Esophagus squamous epithelium (tissue), 5 donors: ENCODE measurements at places on chromosomes 1 and 21. TPM values are rescaled to one million over a fixed set of nuclear protein-coding genes. Genes with fewer than 3 reads are reported as not detected.

- no peak for DNase-seq
Observed at GRCh38 chr1:84042461-84042860, 43.5 kb upstream of the TTLL7 start.

DNA sequence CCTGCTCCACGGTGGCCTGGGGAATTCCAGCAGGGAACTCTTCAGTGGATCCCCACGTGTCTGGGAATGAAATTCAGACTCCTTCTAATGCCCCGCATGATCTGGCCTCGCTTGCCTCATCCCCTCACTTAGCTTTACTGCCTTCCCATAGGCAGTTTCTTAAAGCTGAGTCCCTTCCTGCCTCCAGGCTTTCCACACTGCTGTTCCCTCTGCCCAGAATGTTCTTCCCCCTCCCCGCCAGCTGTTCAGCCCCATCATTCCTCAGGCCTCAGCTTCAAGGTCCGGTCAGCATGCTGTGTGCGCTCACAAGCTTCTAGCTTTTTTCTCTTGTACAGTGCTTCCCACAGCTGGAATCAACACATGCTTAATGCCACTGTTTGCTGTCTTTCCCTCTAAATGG lies 54.9 kb upstream of the WASF2 start:
- DNase-seq: no peak

GRCh38 chr1:154219541-154219940 lies 1.2 kb upstream of the UBAP2L start:
- no peak for DNase-seq

GRCh38 chr1:7386226-7387052 lies 384.7 kb upstream of the VAMP3 start:
- no peak for DNase-seq

GRCh38 chr1:156295391-156295947 lies at the start of gene GLMP:
Gene GLMP (minus strand): TSS chr1:156295679. CDS start chr1:156295645, 34 bp downstream.
- DNase-seq: no peak

- no peak for DNase-seq
Observed at GRCh38 chr1:11654137-11654938, at the start of the genes FBXO2 and FBXO44. Gene FBXO2 (minus strand): TSS chr1:11654429. CDS start chr1:11654340, 89 bp downstream. Gene FBXO44 (plus strand): TSS chr1:11654877. CDS start chr1:11655836, 959 bp downstream.

- DNase-seq: no peak
Observed at GRCh38 chr1:91707114-91707889, 178.6 kb downstream of the TGFBR3 start.

- DNase-seq: no peak
Observed at GRCh38 chr1:1427106-1427819, 6.2 kb upstream of the ANKRD65 start.

GRCh38 chr1:228309326-228310067 lies 97.1 kb downstream of the TRIM11 start:
- DNase-seq: no peak

BARHL2 gene
- not detected for total RNA-seq

DNA sequence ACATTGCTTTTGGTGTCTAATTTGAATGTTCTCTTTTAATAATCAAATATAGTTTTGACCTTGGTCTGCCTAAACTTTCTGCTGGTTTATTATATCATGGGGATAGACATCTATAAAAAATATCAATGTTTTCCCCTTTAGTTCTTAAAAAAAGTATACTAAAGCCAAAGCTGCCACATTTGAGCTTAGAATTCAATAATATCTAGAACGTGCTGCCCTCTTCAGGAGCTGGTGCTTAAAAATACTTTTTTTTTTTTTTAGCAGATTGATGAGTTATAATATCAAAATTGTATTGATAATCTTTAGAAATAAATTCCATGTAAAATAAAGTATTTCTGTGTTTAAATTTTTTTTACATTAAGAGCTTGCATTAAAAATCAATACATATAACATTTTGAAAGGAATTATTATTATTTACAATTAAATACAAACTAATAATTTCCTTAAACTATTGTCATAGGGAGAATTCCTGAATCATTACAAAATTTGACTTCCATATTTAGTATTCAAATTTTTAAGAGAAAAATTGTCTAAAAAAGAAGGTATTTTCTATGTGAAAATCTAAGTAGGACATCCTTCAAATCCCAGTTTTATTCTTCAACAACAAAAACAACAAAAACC lies 40.1 kb upstream of the ADGRL2 start:
- no peak for DNase-seq

GRCh38 chr1:170669107-170669445 lies 5.1 kb downstream of the PRRX1 start:
- no peak for DNase-seq

UMODL1 gene
- not detected for total RNA-seq

TMEM52 gene
- 3.2 TPM for total RNA-seq

DNA sequence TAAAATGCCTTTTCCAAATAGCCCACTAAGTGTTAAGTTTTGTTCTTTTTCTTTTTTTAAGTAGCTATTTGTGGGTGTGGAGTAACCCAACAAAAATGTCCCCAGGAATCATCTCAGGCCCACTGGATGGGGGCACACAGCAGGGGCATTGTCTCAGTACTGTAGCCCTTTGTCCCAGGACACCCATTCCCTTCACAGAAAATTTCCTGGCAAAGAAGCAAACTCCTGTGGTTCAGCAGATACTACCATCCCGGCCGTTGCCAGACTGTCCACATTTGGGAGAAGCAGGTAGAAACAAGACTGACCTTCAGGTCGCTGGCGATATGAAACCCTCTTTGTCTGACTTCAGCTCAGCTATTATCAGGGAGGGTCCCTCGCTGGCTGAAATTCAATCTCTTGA lies 23.7 kb upstream of the SRRM1 start:
- DNase-seq: no peak

DNA sequence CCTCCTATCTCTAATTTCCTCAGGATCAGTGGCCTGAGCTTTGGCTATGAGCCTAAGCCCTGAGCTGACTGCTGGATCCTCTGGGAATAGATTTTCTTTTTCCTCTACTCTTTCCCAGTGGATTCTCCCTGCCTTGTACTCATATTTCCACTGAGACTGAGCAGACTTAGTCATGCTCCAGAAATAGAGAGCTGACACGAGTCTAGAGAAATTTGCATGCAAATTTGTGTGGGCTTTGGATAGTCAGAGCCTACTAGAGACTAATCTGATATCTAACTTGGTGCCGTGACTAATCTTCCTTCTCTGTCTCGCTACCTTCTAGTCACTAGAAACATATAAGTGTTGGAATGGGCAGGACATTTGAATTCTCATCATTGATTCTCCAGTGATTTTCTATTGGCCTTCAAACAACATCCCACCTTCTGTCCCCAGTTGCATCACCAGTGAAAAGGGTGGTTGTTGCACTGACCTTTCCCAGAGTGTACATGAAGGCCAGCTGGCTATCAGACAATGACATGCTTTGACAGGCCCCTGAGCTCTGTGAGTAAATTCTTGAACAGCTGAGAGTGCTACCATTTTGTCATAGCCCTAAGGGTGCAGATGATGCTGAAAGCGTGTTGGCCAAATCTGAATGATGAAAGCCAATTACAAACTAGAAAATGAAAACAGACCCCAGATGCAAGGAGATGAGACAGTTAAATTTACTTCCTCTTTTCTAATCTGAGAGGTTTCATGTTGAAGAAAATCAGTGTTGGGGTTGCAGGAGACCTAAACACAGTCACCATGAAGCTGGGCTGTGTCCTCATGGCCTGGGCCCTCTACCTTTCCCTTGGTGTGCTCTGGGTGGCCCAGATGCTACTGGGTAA lies at the start of gene FCRLA:
TSS of gene FCRLA (plus strand) at position 748 of the 866 bp plus-strand sequence. CDS start at position 784, 36 bp downstream.
- DNase-seq: no peak

FAM163A gene
- not detected for total RNA-seq

GRCh38 chr21:25708467-25709065 lies 26.1 kb downstream of the ATP5PF start:
- DNase-seq: no peak

GRCh38 chr1:182359645-182360044 lies 31.9 kb downstream of the GLUL start:
- no peak for DNase-seq

GRCh38 chr1:61273167-61273705 lies 190.9 kb downstream of the NFIA start:
- no peak for DNase-seq

LCE1E gene
- not detected for total RNA-seq

CD48 gene
- total RNA-seq: 3.6 TPM

GRCh38 chr21:38797470-38797869 lies 8.3 kb upstream of the ETS2 start:
- DNase-seq: no peak

HPCA gene
- total RNA-seq: not detected

- DNase-seq: no peak
Observed at GRCh38 chr1:16724718-16725438, 15.4 kb upstream of the RNU1-4 start.

DNA sequence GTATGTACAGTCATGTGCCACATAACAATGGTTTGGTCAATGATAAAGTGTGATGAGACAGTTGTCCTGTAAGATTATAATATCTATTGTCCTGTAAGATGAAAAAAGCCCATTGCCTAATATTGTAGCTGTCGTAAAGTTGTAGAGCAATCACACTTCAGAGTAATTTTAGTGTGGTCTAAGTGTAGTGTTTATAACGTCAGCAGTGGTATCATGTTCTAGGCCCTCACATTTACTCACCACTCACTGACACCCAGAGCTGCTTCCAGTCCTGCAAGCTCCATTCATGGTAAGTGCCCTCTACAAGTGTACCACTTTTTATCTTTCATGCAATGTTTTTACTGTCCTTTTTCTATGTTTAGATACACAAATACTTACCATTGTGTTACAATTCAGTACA lies 259.9 kb upstream of the RAB4A start:
- no peak for DNase-seq

- no peak for DNase-seq
Observed at GRCh38 chr1:71184410-71184809, 103.6 kb upstream of the ZRANB2 start.
